ENCODE measurements at places on chromosomes 2 and 18.

GRCh38 chr2:240933048-240933965, 27.2 kb downstream of the CROCC2 start:
- DNase-seq, result no peak

- no peak for DNase-seq
Measured at GRCh38 chr2:63695583-63695982, 106.8 kb downstream of the MDH1 start.

- DNase-seq, result no peak
Measured at GRCh38 chr2:20425371-20425881, 21.4 kb upstream of the RHOB start.

DNA sequence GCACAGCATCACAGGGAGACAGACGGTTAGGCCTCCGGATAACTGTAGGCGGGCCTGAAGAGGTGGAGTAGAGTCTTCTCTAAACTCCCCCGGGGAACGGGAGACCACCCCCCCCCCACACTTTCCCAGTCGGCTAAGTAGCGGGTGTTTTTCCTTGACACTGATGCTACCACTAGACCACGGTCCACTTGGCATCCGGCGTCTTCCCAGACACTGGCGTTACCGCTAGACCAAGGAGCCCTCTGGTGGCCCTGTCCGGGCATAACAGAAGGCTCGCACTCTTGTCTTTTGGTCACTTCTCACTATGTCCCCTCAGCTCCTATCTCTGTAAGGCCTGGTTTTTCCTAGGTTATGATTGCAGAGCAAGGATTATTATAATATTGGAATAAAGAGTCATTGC, 25.7 kb upstream of the NCL start:
- DNase-seq, result no peak

GRCh38 chr2:174630107-174630506, 32.5 kb upstream of the WIPF1 start:
- no peak for DNase-seq

- no peak for DNase-seq
Measured at GRCh38 chr18:48804856-48805610, 145.7 kb downstream of the SMAD7 start.

DNA sequence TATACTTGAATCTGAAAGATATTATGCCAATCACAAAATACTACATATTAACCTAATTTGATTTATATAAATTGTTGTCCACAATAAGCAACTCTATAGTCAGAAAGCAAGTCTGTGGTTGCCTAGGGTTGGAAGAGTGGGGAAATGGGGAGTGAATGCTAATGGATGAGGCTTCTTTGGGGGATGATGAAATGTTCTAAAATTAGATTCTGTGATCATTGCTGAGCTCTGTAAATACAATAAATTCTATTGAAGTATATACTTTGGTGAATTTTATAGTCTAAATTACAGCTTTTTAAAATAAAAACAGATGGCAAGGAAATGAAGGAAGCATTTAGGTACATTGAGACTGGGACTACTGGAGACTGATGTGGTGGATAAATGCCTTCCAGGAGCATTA, 275.5 kb downstream of the MBD2 start:
- no peak for DNase-seq

DNA sequence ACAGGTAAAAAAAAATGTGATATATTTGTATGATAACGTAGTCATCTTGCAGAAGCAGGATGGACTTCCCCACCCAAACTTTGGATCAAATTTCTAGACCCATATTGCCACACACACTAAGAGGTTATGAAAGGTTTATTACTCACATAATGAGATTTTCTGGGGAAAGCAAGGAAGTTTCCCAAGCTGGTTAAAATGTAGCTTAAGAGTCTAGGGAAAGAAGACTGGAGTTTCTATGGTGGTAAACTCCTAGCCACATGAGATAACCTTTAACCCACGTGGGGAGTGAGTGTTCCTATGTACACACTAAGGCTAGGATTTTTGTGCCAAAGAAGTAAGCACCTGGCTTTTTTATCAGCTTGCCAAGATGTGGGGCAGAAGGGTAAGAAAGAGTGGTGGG, 335.7 kb upstream of the UBE2E3 start:
- DNase-seq, result no peak

All from activated T-cell treated with anti-CD3 and anti-CD28 coated beads for 1 hour (primary cell).